ENCODE measurements at places on chromosomes 12 and 14. TPM values are rescaled to one million over a fixed set of nuclear protein-coding genes. Genes with fewer than 3 reads are reported as not detected.

Gene LRRK2
- 8.1 TPM for polyA plus RNA-seq

GRCh38 chr12:95908573-95908972, 33.8 kb downstream of the CCDC38 start:
- H3K4me1 ChIP-seq = no peaks in the 10 kb centered on the region
- H3K4me3 ChIP-seq = no peak overlapping the region
- no peak overlapping the region for H3K27ac ChIP-seq
- no peak for DNase-seq

DNA sequence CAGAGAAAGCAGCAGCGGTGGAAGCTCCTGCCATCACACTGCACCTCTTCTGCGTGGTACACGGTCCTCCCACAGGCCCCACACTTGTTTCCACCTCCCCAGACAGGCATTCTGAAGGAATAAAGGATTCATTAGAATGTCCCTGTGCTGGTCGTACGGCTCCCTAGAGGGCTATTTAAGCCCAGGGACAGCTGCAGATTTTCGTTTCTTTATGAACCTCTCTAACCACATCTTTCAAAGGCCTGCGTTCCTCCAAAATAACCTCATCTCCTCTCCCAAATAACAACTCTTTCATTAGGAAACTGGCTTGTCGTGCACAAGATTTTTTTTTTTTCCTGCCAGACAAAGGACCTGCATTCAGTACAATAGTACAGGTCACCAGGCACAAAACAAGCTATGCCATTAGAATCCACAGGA, 12.7 kb downstream of the CSRP2 start:
- peaks cover 1% of the 10 kb centered on the region for H3K4me1 ChIP-seq
- H3K4me3 ChIP-seq = no peak overlapping the region
- H3K27me3 ChIP-seq = no peaks in the 10 kb centered on the region

DNA sequence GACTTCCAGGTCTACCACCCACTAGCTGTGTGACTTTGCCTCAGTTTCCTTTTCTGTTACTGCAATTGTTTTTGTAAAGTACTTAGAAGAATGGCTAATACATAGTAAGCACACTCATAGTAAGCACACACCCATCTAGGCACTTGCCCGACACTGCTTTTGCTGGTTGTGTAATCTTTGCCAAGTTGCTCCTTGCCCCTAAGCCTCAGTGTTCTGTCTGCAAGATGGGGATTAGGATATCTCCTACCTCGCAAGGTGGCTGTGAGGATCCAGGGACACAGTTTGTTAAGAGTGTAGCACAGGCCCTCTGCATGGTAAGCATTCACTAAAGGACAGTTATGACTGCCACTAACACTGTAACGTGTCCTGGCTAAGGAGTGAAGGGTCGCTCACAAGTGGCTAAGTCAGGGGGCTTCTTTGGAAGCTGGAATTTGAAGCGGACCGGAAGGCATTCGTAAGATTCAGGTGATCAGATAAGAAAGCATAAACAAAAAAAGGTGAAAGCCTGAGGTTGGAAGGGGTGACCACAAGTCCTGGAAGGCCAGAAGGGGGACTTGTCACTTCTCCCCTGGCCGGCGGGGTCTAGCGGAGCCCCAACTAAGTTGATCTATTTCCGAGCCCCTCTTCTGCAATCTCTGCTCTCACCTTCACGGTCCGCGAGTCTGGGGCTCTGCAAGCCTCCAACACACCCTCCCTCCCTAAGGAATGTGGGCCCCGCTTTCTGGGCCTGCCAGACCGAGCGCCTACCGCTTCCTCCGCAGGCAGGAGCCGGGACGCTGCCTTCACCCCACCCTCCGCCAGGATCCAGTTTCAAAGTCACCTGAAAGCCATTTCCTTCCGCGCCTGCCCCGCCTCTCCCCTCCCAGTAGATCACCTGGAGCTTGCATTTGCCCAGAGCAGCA, 1.5 kb upstream of the PLEKHG3 start:
- no peaks in the 10 kb centered on the region for H3K36me3 ChIP-seq
- no peaks in the 10 kb centered on the region for H3K27me3 ChIP-seq
- no peak overlapping the region for H3K27ac ChIP-seq
- H3K4me3 ChIP-seq = no peak overlapping the region
- H3K4me1 ChIP-seq = peaks cover 19% of the 10 kb centered on the region

Gene TMPRSS12
- not detected for polyA plus RNA-seq

Gene KRT82
- not detected for polyA plus RNA-seq

Data from ovary (tissue), 10 donors.